ENCODE measurements at places on chromosomes 2 and 18. TPM values are rescaled to one million over a fixed set of nuclear protein-coding genes. Genes with fewer than 3 reads are reported as not detected.

The POTEF gene
- not detected for total RNA-seq

The CHRNA1 gene
- 1.5 TPM for total RNA-seq

The CCDC68 gene
- total RNA-seq = 5.0 TPM

The GRB14 gene
- total RNA-seq = 0.30 TPM

The LIMS4 gene
- 18.4 TPM for total RNA-seq

The MRO gene
- total RNA-seq = 1.6 TPM

The PSMA8 gene
- not detected for total RNA-seq

The PCARE gene
- total RNA-seq = not detected

The SRD5A2 gene
- total RNA-seq = not detected

The PLEKHA3 gene
- total RNA-seq = 9.2 TPM

The SCYGR4 gene
- not detected for total RNA-seq

The FSHR gene
- not detected for total RNA-seq

The PTPRM gene
- 50.6 TPM for total RNA-seq

The MC4R gene
- total RNA-seq = not detected
